ENCODE measurements at places on chromosomes 11 and 22. TPM values are rescaled to one million over a fixed set of nuclear protein-coding genes. Genes with fewer than 3 reads are reported as not detected.

Gene PGA5
- not detected for total RNA-seq

GRCh38 chr11:134742956-134743819 lies 331.1 kb upstream of the B3GAT1 start:
- no peak for DNase-seq

DNA sequence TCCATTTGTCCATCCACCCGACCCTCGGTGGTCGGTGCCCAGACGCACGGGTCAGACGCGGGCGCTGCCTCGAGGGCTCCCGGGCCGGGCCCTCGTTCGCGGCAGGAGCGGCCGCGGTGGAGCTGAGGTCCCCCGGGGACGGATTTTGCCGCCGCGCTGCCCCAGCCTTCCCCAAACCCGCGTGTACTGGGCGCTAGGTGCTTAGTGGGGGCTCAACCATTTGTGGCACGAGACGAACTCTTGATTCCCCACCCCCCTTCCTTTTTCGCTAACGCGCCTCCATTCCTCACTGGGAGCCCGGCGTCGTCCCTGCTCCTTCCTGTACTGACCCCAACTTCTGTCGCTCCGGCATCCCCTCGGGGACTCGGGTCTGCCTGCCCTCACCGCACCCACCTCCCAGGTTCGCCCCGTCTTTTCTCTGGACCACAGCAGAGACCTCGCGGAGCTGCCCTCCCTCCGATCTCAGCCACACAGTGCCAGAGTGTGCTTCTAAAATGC lies 789 bp upstream of the CBX7 start:
- no peak for DNase-seq

- DNase-seq: no peak
These were observed 4.0 kb upstream of the ALX4 start for GRCh38 chr11:44313761-44314489.

DNA sequence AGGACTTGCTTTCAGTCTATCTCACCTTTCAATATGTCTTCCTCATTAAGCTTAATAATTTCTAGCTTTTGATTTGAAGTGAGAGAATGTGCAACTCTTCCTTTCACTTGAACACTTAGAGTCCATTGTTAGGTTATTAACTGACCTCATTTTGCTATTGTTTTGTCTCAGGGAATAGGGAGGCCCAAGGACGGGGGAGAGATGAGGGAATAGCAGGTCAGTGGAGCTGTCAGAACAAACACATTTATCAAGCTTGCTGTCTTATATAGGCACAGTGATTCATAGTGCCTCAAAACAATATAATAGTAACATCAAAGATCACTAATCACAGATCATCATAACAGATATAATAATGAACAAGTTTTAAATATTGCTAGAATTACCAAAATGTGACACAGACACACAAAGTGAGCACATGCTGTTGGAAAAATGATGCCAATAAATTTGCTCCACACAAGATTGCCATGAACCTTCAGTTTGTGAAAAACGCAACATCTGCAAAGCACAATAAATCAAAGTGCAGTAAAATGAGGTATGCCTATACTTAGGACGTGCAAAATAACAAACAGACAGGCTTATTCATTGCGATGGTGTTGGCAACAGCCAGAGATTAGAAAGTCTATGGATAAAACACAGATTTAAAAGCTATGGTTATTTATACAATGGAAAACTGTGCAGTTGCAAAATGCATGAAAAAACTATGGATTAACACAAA lies 106.3 kb upstream of the TEAD1 start:
- no peak for DNase-seq

DNA sequence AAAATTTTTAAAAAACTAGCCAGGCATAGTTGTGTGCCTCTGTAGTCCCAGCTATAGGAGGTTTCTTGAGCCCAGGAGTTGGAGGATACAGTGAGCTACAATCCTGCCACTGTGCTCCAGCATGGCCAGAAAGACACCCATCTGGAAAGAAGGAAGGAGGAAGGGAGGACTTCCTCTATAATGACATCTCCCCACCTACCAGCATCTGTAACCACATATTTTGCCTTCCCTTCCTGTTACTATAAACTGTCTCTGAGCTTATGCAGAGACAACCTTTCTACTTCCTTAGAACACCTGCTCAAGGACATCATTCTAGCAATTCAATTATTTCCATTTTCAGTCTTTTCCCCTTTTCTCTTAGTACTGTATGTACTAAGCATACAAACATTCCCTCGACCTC lies 2.2 kb upstream of the NUP160 start:
- DNase-seq: no peak

GRCh38 chr11:84819537-84819936 lies 807.6 kb downstream of the DLG2 start:
- DNase-seq: no peak

DNA sequence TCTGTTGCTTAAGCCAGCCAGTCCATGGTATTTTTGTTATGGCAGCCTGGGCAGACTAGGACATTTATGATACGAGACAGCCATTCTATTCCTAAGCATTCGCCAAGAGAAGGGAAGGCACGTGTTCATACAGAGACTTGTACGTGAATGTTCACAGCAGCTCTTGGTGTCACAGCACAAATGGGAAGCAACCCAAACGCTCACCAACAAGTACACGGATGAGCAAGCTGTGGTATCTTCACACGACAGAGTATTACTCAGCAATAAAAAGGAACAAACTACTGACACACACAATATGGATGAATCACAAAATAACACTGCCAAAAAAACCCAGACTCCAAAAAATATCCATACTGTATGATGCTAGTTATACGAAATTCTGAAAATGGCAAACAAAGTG lies 85.1 kb downstream of the PHF21B start:
- no peak for DNase-seq

GRCh38 chr11:134512061-134512460 lies 100.0 kb upstream of the B3GAT1 start:
- DNase-seq: no peak

All from mucosa of gallbladder (tissue), 1 donor.